Cardiac atrium fibroblast (primary cell): ENCODE measurements at places on chromosomes 6 and 20. TPM values are rescaled to one million over a fixed set of nuclear protein-coding genes. Genes with fewer than 3 reads are reported as not detected.

GSTA3 gene
- not detected in 2 replicates for total RNA-seq

SLC12A5 gene
- total RNA-seq, result 2.5 TPM in 1 of 2 replicates, not detected in the other

AHCY gene
- total RNA-seq, result 143 and 147 TPM in 2 replicates

EYS gene
- not detected in 2 replicates for total RNA-seq

LRFN2 gene
- not detected in 2 replicates for total RNA-seq

C6orf163 gene
- 0.16 and 0.18 TPM in 2 replicates for total RNA-seq

CTCFL gene
- not detected in 2 replicates for total RNA-seq

PRL gene
- total RNA-seq, result not detected in 2 replicates

MEP1A gene
- total RNA-seq, result not detected in 2 replicates

KIAA1755 gene
- under 0.01 and 0.32 TPM in 2 replicates for total RNA-seq

HLA-DPA1 gene
- 1.4 and 1.6 TPM in 2 replicates for total RNA-seq
